GM12864 (cell line): ENCODE measurements at places on chromosomes 1 and 21.
A peak's percentile ranks its signal among the peaks of the same experiment; 100 is the strongest.

DNA sequence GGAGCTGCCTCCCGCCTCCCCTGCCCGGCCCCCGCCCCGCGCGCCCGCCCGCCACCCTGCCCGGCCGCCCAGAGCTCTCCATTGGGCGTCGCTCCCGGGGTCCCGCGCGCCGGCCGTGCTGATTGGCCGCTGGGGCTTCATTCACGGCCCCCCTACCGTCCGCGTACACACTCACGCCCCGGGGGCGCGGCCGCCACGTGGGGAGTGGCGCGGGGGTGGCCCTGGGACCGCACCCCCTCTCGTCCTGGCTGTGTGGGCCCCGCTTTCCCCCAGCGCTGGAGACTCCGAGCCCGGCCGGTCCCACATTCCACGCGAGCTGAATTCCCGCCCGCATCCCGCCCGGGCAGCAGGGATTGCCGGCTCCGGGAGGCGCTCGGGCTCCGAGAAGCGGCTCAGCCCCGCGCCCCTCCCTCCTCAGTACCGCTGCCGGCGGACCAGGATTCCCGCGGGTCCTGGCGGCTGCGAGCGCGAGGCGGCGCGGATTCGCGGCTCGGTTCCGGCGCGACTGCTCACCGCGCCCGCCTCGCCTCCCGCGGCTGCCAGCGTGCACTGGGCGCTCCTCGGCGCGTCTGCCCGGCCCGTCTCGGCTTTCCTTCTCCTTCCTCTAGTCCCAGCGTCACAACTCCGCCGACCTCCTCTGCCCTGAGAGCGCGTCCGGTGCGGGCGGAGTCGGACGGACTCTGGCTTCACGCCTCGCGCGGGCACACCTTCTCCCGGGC is 450 bp upstream of the POU3F1 start:
- DNase-seq, result peak; percentile 22

- no peak for DNase-seq
Observed at GRCh38 chr1:44619261-44619900, 54.9 kb downstream of the TMEM53 start.

DNA sequence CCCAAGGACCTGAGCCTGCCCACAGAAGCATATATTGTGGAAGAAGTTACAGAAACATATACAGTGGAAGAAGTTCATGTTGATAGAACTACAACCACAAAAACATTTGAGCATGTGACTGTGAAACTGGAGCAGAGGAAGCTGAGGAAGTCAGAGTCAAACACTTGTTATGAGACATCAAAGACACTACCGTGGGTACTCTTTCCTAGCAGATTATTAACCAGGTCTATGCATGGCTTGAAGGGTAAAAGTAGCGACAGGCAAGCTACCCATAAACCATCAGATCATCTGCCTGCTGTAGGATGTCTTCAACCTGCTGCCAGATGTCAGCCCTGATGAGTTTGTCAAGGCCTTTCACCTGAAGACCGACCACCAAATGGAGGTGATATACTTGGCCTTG is 35.8 kb downstream of the IVNS1ABP start:
- no peak for DNase-seq

- no peak for DNase-seq
Observed at GRCh38 chr1:96688767-96689166, 32.8 kb upstream of the PTBP2 start.

DNA sequence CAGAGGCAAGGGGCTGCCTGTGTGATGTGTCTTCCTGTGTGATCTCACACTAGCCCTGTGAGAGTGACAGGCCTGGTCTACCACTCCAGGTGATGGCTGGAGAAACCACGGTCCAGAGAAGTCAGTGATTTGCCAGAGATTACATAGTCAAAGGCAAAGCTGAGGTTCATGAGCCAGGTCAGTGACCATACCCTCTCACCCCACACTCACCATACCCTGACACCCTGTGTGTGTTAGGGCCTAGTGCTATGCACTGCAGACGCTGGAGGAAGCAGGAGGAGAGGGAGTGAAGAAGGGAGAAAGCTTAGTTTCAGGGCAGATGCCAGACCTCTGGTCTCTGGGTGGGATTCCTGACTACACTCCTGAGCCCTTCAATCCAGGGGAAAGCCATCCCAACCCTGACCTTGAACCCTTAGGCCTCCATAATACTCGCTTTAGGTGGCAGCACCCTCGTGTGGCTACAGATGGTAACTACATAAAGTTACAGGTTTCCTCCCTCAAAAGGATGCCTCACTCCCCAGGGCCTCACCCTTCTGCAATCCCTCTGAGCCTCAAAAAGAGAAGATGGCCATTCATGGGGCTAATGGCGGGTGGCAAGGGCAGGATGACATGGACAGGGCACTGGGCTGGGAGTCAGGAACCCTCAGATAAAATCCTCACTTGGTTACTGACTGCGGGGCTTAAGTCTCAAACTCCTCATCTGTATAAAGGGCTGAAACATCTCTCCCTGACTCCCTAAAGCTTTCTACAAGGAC is 20.8 kb upstream of the SDC3 start:
- no peak for DNase-seq

DNA sequence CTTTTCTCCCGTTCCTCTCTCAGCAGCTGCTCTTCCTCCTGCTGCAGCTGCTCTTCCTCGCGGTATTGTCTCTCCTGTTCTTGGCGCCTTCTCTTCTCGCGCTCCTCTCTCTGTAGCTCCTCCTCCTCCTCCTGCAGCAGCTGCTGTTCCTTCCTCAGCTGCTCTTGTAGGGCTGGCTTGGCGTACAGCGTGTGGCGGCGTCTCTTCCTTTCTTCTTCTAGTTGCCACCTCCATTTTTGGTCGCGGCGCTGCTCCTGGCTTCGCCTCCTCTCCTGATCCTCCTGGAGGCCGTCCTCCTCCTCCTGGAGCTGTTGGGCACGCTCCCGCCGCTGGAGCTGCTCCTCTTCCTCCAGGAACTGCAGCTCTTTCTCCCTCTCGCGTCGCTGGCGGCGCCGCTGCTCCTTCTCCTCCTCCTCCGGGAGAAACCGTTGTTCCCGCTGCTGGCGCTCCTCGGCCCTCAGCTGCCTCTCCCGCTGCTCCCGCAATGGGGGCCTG is 4.8 kb downstream of the TCHH start:
- DNase-seq, result no peak

- DNase-seq, result no peak
Observed at GRCh38 chr1:243846761-243847160, 3.3 kb downstream of the AKT3 start.

DNA sequence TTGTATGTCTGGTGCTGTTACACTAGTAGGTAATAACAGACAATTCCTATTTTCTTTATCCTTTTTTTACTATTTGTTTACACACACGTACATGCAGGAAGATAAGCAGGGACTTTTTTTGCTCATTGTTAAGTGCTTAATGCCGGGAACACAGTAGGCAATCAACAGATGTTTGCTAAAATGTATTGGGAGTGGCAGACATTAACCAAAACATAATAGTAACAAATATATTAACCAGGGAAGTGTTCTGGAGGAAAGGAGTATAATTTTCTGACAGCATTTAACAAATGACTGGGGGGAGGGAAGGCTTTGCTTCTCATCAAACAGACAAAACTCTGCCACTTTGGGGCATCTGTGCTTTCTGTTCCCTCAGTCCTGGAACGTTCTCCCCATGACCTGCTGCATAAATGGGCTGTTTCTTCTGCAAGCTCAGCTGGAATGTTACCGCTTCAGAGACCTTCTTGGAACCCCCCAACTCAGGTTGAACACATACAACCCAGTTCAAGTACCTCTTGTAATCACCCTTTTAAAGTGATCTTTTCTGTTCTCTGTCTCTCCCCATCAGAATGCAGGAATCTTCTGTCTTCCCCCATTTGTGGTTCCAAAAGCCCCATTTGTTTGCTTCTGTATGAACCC is 2.1 kb downstream of the CR1L start:
- DNase-seq, result no peak

- no peak for DNase-seq
Observed at GRCh38 chr1:2596530-2597333, 10.2 kb downstream of the PRXL2B start.

- DNase-seq, result no peak
Observed at GRCh38 chr1:203511513-203511912, 17.6 kb downstream of the OPTC start.

DNA sequence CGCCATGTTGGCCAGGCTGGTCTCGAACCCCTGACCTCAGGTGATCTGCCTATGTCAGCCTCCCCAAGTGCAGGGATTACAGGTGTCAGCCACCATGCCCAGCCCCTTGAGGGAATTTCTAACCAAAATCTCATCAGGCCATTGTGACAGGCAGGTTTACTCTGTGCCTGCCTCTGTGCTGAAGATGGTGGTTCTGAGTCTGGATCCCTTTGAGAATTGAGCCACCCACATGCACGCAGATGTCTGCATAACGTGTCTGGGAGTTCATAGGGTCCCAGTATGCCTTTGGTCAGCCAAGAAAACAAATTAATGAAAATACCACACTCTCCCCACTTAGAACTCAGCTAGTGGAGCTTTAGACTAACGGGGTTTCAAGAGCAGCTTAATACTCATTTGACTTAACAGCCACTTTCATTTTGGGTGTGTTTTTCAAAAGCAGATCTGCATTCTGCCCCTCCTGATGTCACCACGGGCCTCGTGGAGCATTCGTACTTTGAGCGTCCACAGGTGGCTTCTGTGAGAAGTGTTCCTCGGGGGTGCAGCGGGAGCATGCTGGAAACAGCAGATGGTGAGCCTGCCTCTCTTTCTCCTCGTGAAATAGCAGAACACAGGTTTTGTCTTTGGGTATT is 45.3 kb downstream of the DIP2A start:
- peak; percentile 55 for DNase-seq

- DNase-seq, result no peak
Observed at GRCh38 chr1:215243345-215244054, 161.0 kb downstream of the KCNK2 start.

DNA sequence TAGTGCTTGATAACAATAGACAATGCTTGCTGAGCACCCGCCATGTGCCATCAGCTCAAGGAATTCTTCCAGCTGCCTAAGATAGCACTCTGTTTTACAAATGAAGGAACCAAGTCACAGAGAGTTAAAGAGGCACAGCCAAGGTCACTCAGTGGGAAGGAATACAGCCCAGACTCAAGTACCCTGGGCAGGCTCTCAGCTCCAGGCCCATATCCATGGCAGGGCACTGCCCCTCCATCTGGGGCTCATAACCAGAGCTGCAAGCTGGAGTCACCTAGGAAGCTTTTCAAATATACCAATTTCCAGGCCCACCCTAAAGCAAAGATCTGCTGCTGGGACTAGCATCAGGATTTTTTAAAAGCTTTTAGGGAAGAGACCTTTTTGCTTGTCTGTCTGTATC is 1.6 kb downstream of the CLEC20A start:
- DNase-seq, result no peak

DNA sequence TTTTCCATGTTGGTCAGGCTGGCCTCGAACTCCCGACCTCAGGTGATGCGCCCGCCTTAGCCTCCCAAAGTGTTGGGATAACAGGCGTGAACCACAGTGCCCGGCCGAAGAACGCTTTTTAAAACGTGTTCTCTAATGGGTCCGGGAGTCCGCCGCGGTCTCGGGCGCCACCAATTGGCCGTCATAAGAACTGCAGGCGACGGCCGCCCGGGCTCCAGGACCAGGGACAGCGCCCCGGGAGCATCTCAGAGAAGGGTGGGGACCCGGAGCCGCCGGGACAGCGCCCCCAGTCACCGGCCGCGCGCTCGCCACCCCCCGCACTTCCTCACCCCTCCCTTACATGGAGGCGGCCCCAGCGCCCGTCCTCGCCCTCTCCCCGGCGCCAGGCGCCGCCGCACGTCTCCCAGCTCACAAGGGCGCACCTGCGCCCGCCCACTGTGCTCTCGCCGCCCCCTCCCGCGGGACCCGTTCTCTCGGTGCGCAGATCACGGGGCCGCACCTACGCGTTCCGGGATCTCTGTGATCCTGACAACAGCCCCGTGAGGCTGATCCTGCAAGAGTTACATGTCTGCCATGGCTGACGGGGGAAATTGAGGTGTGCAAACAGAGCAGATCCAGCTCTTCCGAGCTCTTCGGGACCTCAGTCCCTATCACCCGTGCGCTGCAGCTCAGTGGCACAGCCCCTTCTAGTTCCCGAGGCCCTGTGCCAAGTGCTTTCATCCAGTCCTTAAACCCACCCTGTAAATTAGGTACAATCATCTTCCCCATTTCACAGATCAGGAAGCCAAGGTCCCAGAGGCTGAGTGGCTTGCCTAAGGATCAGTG is 9.8 kb downstream of the RAP1GAP start:
- no peak for DNase-seq

DNA sequence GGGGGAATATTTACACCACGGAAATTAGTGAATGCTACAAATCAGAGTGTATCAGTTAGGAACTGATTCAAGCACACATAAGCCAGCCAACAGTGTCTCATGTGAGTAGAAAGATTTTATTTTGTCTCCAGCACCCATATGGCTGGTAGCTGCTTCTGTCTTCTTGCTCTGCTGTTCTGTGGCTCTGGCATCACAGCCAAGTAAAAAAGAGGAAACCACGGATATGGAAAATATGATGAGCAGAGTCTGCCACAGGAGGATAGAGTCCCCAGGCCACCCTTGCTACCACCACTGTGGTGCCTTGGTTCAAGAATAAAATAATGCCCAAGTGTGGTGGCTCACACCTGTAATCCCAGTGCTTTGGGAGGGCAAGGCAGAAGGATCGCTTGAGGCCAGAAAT is 53.6 kb upstream of the SPOCD1 start:
- no peak for DNase-seq

- DNase-seq, result no peak
Observed at GRCh38 chr1:228802386-228803220, 67.3 kb downstream of the RHOU start.

GRCh38 chr1:63569068-63569467 is 24.1 kb upstream of the PGM1 start:
- no peak for DNase-seq

GRCh38 chr1:100530880-100531487 is 7.0 kb upstream of the GPR88 start:
- DNase-seq, result peak; percentile 43

DNA sequence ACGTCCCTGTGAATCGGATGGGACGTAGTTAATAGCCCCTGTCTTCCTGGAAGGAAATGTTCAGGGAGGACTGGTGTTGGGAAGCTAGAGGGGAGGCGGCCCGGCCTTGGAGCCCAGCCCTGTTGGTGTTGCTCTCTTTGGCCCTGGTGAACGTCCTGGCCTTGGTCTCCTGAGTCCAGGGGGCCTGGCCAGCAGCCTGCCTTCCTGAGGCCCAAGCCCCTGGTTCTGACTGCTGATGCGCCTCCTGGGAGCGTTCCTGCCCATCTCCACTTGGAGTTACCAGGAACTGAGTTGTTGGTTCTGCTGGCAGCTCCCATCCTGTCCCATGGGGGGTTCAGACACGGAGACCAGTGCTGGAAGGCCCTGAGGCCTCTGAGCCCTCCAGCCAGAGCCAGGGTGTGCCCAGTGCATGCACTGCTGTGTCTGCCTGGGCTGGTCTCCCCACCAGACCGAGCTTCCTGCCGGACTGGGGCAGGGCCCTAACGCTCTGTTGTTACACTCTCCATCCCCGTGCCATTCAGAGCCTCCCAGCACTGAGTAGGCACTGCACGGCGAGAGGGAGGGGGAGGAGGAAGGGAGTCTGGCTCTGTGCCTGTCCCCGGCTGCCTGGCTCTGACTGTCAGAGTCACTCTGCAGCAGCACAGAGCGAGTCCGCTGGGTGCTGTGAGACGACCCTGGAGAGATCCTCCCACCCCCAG is 382.5 kb upstream of the VAMP3 start:
- DNase-seq, result no peak

GRCh38 chr21:45917241-45917640 is 64.3 kb upstream of the COL6A1 start:
- no peak for DNase-seq

- no peak for DNase-seq
Observed at GRCh38 chr21:32372755-32373154, 20.1 kb downstream of the URB1 start.
